Naive B cell (primary cell): ENCODE measurements at places on chromosomes 12 and 14. TPM values are rescaled to one million over a fixed set of nuclear protein-coding genes. Genes with fewer than 3 reads are reported as not detected.

- DNase-seq, result no peak
Measured at GRCh38 chr12:93115646-93116045, 186.6 kb upstream of the EEA1 start.

DNA sequence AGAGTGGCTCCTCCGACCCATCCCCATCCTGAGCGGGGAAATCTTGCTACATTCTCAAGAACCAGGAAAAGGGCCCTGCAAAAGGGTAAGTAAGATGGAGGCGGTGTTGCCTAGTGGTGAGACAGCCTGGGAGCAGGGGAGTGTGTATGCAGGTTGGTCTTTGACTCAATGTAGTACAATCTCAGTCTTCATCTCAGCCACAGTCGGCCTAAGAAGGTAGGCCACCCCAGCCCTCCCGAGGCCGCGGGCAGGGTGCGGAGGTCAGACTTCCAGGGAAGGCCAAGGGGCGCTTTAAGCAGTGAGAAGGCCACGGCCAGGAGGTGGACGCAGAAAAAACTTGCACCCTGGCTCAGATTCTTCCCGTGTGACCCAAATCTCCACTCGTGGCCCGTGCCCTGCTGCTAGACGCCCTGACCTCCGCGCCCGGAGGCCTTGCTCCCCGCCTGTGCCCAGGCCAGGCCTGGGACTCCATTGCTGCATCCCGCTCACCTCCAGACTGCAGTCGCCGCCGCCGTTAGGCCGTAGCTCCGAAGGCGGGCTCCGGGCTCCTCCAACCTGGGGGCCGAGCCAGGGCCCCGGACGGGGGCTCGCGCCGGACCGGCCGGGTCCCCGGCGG is 435 bp downstream of the FOXM1 start:
- no peak for DNase-seq

DNA sequence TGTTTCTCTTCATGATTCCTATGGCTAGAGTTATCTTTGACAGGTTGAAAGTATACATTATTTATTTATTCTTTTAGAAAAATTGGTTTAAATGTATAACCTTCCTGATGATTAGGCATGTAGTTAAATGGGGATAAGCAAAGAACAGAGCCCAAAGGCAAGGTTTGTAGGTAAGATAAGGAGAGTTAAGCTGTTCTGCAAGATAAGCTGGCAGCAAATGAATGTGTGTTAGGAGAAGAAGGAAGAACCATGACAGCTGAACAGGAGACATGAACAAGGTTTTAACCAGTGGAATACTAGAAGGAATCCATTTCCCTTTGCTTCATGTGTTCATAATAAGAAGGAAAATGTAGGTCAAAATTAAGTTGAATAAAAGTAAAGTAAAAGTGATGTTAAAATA is 1330.1 kb upstream of the USP15 start:
- no peak for DNase-seq

DNA sequence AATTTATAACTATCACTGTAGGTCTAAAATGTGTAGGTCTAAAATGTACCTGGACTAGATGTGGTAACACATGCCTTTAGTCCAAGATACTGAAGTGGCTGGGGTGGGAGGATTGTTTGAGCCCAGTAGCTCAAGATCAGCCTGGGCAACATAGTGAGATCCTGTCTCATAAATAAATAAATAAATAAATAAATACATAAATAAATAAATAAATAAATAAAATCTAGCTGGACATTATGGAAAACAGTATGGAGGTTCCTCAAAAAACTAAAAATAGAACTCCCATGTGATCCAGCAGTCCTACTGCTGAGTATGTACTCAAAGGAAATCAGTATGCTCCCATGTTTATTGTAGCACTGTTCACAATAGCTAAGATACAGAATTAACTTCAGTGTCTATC is 24.0 kb downstream of the PDE3A start:
- no peak for DNase-seq

DNA sequence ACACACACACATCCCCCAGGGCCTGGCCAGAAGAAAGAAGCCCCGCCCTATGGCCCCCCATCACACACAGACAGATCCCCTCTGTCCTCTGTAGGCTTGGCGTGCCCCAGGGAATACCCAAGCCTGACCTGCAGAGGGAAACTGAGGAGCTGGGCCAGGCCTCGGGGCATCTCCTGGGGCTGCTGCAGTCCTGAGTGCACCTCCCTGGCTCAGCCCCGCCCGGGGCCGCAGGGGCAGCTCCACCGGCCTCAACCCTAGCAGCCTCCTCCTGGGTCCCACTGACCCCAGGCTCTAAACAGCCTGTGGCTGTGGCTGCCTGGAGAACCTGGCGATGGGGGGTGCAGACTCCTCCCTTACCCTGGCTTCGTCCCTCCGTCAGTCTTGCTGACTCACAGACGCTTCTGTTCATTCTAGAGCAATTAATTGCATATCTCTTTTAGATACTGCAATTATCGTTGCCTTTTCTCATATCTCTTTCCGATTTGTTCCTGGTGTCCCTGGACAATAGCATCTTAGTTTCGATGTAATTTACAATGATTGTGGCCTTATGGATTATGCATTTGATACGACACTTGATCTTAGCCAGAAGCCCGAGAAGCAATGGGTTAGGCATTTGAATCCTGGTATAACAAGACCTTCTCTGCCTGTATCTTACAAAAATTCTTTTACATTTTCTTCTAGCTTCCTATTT is 45.8 kb upstream of the EIF5 start:
- DNase-seq, result no peak

DNA sequence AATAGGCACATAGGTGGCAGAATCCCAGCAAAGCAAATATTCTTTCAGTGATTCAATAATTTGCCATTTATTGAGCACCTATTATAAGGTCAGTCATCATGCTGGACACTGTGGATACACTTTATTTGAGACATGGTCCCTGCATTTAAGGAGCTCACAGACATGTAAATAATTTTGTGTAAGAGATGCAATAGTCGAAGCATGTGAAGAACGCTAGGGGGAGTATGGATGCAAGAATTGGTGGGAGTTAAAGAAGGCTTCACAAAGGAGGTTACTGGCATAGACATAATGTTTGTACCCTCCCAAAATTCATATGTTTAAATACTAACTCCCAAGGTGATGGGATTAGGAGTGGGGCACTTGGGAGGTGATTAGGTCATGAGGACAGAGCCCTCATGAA is 260.6 kb upstream of the GARIN6 start:
- no peak for DNase-seq

GRCh38 chr14:76313852-76314251 is 62.1 kb upstream of the ESRRB start:
- no peak for DNase-seq

GRCh38 chr14:89201645-89202044 is 215.4 kb downstream of the FOXN3 start:
- no peak for DNase-seq

DNA sequence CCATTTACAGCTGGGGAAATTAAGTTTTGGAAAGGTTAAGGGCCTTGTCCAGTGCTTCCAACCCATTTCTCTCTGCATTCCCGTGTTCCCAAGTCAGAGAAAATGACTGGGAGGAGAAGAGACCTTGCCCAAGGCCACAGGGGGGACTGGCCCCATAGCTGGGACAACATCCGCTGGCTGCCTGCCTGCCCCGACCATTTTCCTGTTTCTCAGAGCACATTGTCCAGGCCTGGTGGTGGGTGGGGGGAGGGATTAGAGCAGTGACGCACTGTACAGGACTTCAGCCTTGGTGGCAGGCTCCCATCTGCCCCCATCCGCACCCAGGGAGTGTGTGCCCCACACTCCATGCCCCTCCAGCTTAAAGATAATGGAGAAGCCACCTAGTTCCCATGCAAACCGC is 27.7 kb downstream of the DIO3 start:
- DNase-seq, result no peak

DNA sequence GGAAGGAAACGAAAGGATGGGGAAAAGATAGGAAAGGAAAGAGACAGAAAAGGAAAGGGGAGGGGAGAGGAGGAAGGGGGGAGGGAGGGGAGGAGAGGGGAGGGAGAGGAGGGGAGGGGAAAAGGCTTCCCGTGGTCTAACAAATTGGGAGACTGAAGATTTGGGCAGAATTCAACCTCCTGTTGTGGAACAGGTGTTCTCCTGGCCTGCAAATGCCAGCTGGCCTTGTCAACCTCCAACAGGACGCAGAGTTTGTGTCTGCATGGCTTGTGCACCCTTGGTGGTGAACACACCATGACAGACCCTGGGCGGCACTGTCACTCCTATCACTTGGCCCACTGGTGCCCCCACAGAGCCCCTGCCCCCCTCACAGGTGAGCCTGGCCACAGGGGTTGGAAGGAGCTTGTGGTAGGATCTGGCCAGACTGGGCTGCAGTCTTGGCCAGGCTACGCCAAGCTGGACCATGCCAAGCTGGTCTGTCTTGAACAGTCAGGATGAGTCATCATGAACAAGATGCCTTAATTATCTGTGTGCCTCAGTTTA is 321.6 kb downstream of the BCL11B start:
- no peak for DNase-seq

- DNase-seq, result no peak
Measured at GRCh38 chr14:64729386-64730060, 25.3 kb downstream of the PLEKHG3 start.

- DNase-seq, result no peak
Measured at GRCh38 chr12:2171672-2172426, 119.1 kb downstream of the CACNA1C start.

GRCh38 chr14:61877035-61877390 is 114.8 kb downstream of the SNAPC1 start:
- no peak for DNase-seq

Gene RNASE7
- polyA plus RNA-seq, result not detected

Gene TAS2R31
- polyA plus RNA-seq, result not detected

Gene NIN
- polyA plus RNA-seq, result 50.9 TPM

Gene LRCOL1
- polyA plus RNA-seq, result not detected

Gene PTPN6
- 532 TPM for polyA plus RNA-seq

Gene CLEC4D
- not detected for polyA plus RNA-seq

Gene CACNA1C
- polyA plus RNA-seq, result 0.09 TPM

Gene GUCY2C
- 0.06 TPM for polyA plus RNA-seq
